PC-9 (cell line): ENCODE measurements at places on chromosomes 16 and 17.
A peak's percentile ranks its signal among the peaks of the same experiment; 100 is the strongest.

DNA sequence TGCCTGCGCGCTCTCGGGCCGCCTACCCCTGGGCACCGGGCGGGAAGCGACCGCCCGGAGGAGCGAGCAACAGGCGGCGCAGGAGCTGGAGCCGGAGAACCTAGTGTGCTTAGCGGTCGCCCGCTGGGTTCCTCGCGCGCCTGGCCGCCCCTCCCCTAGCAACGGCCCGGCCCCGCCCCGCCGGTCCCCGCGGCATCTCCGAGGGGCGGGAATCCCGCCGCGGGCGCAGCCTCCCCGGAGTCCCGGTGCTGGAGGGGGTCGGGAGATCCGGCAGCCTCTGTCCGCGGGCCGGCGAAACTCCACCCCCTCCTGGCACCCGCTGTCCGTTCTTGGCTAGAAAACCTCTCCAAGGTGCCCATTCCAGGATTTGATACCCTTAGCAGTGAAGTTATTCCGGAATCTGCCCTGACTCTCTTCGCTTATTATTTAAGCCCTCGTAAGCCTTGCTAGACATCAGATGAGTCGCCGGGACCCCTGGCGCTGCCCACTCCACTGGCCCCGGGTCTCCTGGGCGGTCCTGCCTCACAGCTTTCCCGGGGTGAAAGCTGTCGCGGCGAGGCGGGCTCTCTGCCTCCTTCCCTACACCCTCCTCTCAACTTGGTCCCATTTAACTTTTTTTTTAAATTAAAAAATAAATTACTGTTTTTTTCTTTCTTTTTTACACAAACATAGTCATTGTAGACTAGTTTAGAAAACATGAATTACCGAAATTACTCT, at the start of gene RPRML:
Gene RPRML, minus strand, starts transcription at position 107 of the 717 bp plus-strand sequence. CDS start 246 bp downstream, outside the sequence.
- DNase-seq: peak; percentile 40

- DNase-seq: no peak
Measured at GRCh38 chr17:76917829-76918228, 49.6 kb downstream of the MGAT5B start.

- DNase-seq: no peak
Measured at GRCh38 chr16:14449790-14450480, 180.1 kb downstream of the PARN start.

DNA sequence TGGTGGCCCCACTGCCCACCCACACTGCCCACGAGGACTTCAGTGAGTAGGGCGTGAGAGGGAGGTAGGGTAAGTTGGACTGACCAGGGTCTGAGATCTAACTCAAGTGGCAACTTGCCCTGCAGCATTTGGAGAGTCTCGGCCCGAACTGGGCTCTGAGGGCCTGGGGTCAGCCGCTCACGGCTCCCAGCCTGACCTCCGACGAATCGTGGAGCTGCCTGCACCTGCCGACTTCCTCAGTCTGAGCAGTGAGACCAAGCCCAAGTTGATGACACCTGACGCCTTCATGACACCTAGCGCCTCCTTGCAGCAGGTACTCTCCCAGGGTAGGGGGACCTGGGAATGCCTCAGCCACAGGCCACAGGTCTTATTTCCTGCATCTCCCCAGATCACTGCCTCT, 5.2 kb upstream of the NRN1L start:
- no peak for DNase-seq

DNA sequence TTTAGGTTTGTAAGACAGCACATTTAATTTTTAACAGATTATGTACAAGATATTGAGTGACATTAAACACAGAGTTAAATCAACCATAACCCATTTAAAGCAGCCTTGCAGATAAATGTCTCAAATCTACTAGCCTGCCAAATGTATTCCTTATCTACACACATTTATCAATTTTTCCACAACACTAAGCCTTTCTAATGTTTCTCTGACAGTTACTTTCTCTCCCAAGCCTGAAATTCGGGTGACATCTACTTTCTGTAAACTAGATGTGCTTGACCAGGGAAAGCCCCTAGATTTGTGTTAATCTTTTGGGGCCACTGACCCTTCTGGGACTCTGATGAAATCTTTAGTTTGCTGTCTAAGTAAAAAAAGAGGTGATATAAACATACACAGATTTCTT, 69.0 kb downstream of the CDH13 start:
- DNase-seq: no peak

DNA sequence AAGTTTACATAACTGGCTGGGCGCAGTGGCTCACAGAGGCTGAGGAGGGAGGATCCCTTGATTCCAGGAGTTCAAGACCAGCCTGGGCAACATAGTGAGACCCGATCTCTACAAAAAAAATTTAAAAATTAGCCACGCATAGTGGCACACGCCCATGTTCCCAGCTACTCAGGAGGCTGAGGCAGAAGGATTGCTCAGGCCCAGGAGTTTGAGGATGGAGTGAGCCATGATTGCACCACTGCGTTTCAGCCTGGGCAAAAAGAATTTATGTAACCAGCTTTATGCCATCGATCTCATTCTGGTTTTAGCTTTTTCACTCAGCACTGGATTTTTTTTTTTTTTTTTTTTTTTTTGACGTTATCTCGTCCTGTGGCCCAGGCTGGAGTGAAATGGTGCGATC, 9.1 kb upstream of the CD300E start:
- DNase-seq: no peak

DNA sequence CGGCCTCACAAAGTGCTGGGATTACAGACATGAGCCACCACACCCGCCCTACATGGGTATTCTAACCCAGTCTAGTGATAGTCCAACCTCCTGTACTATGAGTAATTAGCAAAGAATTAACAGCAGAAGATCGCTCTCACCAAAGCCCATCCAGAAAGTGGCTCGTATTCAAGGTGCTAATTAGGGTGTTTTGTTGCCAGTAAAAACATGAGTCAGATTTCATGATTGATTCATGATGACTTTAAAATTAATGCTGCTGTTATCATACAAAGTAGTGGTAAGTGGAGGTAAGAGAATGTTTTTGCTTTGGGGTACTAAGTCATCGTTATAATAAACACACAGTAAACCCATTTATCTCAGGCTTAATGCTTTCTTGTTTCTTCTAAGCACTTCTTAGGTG, 428.8 kb downstream of the WWOX start:
- DNase-seq: no peak

- no peak for DNase-seq
Measured at GRCh38 chr17:15464231-15464985, 3.0 kb downstream of the CDRT4 start.

DNA sequence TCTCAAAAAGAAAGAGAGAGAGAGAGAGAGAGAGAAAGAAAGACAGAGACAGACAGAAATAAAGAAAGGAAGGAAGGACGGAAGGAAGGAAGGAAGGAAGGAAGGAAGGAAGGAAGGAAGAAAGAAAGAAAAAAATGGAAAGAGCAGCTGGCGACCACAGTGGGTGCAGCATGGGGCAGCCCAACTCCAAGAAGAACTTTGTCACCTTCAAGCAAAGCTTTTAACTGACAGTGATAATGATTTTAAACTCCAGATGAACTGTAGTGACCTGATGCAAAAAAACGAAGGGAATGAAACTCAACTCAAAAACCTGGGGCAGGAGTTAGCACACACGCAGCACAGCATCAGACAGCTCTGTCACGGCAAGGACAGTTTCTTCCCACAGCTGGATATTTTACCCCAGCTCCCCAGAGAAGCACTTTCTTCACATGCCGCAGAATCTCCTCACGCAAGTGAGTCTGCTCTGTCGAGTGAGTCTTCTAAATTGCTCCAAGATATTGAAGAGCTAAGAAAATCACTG, 5.0 kb upstream of the ARHGAP17 start:
- DNase-seq: no peak

GRCh38 chr16:84896847-84897246, 77.1 kb downstream of the CRISPLD2 start:
- DNase-seq: no peak

GRCh38 chr16:54936201-54936978, 5.7 kb downstream of the IRX5 start:
- DNase-seq: no peak

DNA sequence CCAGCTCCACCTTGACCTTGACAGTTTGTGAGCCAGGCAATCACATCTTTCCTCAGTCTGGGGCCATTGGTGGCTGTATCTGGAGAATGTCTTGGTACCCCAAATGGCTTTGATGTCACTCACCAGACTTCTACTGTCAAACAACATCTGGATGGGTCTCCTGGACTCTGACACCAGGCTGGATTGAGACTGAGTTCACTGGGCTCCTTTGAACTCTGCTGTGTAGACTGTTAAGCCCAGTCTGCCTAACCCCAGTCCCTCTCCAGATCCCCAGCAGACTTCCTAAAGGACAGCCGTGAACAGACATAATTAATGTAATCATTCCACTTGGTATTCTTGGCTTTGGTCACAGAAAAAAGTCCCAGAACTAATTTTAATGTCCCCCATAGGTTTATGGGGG, 84.1 kb upstream of the KIFC3 start:
- DNase-seq: no peak

DNA sequence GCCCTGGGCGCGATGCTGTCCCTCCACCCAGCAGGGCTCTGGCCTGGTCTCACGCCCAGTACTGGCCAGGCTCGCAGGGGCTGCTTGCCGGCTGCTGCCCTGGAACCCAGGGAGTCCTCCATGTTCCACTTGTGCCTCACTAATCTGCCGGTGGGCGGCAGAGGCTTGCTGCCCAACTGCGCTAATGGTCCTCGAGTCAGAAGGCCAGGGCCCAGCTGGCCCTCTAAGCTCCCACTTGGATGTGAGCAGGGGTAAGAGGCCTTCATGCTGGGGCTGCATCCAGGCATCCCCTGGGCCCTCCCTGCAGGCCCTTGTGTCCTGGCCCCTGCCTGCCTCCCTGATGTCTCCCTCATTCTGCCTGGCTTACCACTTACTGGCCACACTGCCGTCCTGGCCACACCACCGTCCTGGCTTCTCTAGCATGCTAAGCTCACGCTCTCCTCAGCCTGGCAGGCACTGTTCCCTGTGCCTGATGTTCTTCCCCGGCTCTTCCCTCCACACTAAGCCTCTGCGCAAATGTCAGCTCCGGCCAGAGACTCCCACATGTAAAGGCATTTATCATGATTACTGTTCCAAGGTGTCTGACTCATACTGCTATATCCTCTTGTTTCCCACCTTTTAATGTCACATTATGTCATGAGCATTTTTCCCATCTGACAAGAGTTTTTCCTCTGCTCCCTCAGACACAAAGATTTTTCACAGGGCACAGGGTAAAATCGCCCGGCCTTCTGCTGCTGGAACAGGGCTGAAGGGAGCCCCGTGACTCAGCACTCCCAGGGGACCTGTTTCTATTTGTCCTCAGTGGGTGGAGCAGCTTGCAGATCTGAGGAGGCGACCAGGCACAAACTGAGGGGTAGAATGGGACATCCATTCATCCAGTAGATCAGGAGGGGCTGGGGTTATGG, 15.9 kb downstream of the B9D1 start:
- peak; percentile 73 for DNase-seq
